ENCODE measurements at places on chromosomes 5 and 9.

DNA sequence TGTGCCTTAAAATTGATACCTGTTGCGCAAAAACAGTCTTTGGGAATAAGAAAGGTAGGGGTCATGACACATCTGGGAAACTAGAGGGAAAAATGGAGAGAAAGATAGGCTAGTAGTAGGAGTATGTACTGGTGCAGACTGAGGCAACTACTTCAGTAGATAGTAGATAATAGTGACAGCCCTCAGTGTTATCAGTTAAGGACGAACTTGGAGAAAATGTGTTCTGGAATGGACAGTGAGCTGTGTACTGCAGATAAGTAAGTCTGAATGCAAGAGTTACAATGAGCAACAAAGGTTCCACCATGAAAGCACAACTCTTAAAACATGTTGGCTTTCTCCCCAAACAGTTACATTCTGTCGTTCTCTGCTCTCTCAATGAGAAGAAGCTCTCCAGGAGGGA lies 6.5 kb upstream of the INSL6 start:
- DNase-seq = no peak

DNA sequence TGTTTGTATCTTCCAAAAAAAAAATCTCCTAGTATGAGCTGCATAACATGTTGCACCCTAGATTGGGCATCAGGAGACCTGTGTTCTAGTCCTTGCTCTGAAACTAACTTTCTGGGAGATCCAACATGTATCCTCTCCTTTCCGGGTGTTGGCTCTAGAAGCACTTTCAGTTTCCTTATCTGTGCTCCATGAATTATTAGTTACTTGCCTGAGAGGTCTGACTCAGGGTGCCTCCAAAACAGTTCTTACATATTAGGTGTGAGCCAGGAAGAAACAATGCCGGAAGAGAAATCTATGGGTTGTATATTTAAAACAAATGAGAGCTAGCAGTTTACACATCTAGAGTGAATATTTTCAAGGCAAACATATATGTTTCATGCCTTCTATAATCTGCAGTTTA lies 36.7 kb upstream of the SLC36A2 start:
- DNase-seq = no peak

GRCh38 chr5:90854169-90854568 lies 295.6 kb downstream of the ADGRV1 start:
- no peak for DNase-seq

DNA sequence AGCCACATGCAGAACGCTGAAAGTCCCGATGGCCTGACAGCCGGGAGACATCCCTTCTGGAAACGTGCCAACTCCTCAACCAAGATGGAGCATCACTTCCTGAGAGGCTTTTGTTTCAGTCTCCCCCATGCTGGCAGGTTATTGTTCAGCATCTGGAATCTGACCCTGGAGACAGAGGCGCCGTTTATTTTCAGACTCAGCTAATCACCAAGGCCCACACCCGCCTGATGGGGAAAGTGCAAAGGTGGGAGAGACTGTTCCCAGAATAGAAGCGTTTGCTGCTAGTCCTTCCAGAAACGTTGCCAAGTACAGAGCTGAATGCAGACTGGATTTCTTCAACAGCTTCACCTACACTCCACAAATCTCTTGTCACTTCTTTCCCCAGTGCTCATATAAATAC lies 41.8 kb upstream of the S1PR3 start:
- DNase-seq = no peak

- no peak for DNase-seq
Measured at GRCh38 chr9:68546596-68547390, 6.1 kb upstream of the TMEM252 start.

- no peak for DNase-seq
Measured at GRCh38 chr5:7902666-7903625, 34.0 kb downstream of the MTRR start.

GRCh38 chr5:78507531-78507930 lies 141.0 kb downstream of the LHFPL2 start:
- no peak for DNase-seq

- peak; percentile 50 for DNase-seq
Measured at GRCh38 chr9:133792721-133793470, 54.7 kb upstream of the SARDH start.

DNA sequence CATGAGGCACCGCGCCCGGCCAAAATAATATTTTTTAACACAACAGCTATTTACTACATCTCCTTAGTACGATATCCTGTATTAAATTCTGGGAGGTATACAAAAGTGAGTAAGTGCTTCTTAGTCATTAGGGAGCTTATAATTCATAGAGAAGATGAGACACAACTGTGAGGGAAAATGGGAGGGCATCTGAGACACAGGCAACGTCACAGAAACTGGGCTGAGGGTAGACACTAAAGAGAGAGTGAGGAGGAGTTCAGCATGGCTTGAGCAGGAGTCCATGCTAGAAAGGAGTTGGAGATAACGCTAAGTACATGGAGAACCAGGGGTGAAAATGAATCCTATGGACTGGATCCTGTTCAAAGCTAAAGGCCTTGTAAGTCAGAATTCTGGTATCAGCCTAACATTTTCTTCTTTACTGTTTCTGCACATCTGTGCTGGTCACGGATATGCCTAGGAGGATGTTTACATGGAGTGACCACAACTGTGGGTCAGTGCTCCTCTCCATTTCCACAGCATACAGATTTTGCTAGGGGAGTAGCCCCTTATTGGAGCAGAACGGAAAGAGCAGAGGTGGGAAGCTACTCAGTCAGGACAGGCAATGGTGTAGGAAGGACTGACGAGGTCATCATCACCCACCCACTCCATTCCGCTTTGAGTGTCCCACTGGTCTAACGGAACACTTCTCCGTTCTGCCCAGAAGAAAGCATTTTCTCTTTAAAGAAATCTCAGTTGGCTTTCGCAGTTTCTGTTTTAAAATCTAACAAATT lies 310.4 kb upstream of the EFNA5 start:
- DNase-seq = no peak

- DNase-seq = no peak
Measured at GRCh38 chr5:155826611-155827507, 500.1 kb upstream of the SGCD start.

- no peak for DNase-seq
Measured at GRCh38 chr9:133837627-133838597, 99.8 kb upstream of the SARDH start.

DNA sequence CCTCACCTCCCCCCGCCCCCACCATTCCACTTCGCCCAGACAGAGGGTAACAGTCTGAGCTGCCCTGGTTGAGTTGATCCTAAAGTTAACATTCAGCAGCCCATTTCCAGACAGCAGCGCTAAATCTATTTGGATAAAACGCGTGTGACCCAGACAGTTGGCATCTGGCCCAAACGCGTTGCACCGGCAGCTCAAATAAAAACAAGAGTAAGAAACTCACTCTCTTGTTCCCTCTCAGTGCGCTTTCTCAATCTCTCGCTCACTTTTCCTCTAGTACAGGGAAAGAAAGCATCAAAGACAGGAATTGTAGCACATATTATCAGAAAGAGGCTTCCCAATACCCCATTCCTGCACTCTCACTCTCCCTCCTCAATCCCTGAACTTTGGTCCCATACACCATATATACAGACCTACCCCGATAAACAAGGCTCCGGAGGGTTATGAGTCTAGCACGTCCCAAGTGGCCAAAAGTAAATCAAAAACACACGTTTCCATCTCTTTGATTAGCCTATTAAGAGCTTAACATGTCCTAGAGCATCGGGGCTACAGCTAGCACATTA lies 1.3 kb downstream of the ADAMTS6 start:
- peak; percentile 9 for DNase-seq
